Activated CD4-positive, alpha-beta memory T cell treated with anti-CD3 and anti-CD28 coated beads, Interleukin-2, amount 10 ng/mL, durations not matched to agents 7 days and 5 days (primary cell): ENCODE measurements at places on chromosomes 16 and 17. TPM values are rescaled to one million over a fixed set of nuclear protein-coding genes. Genes with fewer than 3 reads are reported as not detected.

- H3K4me1 ChIP-seq = peaks cover 2% of the 10 kb centered on the region
- peaks cover 10% of the 10 kb centered on the region for H3K36me3 ChIP-seq
- H3K4me3 ChIP-seq = no peak overlapping the region
- H3K27me3 ChIP-seq = no peaks in the 10 kb centered on the region
These were observed 13.8 kb downstream of the AANAT start for GRCh38 chr17:76481071-76481655.

GRCh38 chr17:66126231-66126630 is 65.7 kb downstream of the CEP112 start:
- H3K4me3 ChIP-seq = no peak overlapping the region
- peaks cover 1% of the 10 kb centered on the region for H3K27me3 ChIP-seq
- H3K4me1 ChIP-seq = no peaks in the 10 kb centered on the region
- no peak overlapping the region for H3K27ac ChIP-seq
- H3K36me3 ChIP-seq = no peaks in the 10 kb centered on the region

GRCh38 chr17:46769531-46770438 is 48.7 kb downstream of the WNT3 start:
- no peak overlapping the region for H3K4me3 ChIP-seq
- DNase-seq = peak; percentile 15
- H3K4me1 ChIP-seq = peaks cover 18% of the 10 kb centered on the region
- no peaks in the 10 kb centered on the region for H3K36me3 ChIP-seq

GRCh38 chr16:68778551-68779231 is 41.6 kb downstream of the CDH1 start:
- no peak for DNase-seq
- peaks cover 27% of the 10 kb centered on the region for H3K27me3 ChIP-seq
- H3K4me3 ChIP-seq = no peak overlapping the region
- no peaks in the 10 kb centered on the region for H3K36me3 ChIP-seq
- H3K4me1 ChIP-seq = peaks cover 17% of the 10 kb centered on the region

DNA sequence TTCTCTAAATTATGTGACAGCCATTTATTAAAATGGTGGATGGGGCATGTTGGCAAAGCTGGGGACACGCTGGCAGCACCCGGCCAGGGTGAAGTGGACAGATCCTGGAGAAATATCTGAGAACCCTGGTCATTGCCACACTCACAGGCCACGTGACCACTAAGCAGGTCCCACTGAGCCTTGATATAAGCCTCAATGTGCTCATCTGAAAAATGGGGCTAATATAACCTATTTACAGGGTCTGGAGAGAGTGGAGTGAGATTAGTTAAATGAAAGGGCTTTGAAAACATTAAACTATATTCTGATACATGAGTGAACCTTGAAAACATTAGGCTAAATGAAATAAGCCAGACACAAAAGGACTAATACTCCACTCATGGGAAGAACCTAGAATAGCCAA is 108.9 kb downstream of the RBFOX3 start:
- no peak for DNase-seq
- H3K27me3 ChIP-seq = peaks cover 4% of the 10 kb centered on the region
- no peaks in the 10 kb centered on the region for H3K4me1 ChIP-seq
- no peaks in the 10 kb centered on the region for H3K36me3 ChIP-seq
- H3K27ac ChIP-seq = no peak overlapping the region

DNA sequence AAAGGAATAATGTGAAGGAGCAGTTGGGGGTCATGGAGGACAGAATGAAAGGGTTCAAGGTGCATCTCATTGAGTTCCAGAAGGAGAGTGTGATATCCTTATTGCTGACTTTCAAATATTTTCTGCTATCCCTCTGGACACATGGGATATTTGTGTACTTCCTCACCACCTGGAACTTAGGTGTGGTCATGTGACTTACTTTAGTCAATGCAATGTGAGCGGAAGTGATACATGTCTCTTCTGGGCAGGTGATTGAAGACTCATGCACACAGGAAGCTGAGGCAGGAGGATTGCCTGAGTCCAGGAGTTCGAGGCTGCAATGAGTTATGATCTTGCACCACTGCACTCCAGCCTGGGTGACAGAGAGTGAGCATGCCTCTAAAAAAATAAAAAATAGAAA is 36.7 kb upstream of the TANC2 start:
- DNase-seq = no peak
- no peaks in the 10 kb centered on the region for H3K36me3 ChIP-seq
- H3K27me3 ChIP-seq = peaks cover 24% of the 10 kb centered on the region
- H3K4me3 ChIP-seq = no peak overlapping the region
- no peak overlapping the region for H3K27ac ChIP-seq
- no peaks in the 10 kb centered on the region for H3K4me1 ChIP-seq

- peak; percentile 78 for DNase-seq
- H3K27ac ChIP-seq = peak overlapping the region; percentile 94
- H3K4me1 ChIP-seq = peaks cover 50% of the 10 kb centered on the region
- peak overlapping the region; percentile 67 for H3K4me3 ChIP-seq
These were observed 12.0 kb downstream of the UNC13D start for GRCh38 chr17:75832164-75832651.

DNA sequence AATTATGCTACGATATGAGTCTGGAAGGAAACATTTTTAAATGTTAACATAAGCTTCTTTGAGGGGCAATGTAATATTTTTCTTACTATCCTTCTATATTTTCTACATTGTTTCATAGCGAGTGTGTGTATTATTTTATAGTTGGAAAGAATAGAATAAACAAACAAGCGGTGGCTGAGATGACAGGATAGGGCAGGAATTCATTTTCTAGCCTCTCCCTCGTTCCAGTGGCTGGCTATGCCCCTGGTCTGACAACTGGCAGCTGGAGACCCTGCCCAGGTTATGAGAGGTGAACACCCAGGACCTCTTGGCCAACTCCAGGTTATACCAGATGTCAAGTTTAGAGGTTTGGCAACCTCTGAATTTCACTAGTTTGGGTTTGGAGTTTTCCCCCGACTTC is 14.5 kb upstream of the TNRC6C start:
- H3K4me3 ChIP-seq = no peak overlapping the region
- DNase-seq = no peak
- H3K36me3 ChIP-seq = no peaks in the 10 kb centered on the region
- no peaks in the 10 kb centered on the region for H3K4me1 ChIP-seq
- H3K27ac ChIP-seq = no peak overlapping the region

GRCh38 chr16:88477631-88478519 is 24.8 kb downstream of the ZFPM1 start:
- H3K36me3 ChIP-seq = no peaks in the 10 kb centered on the region
- H3K4me1 ChIP-seq = peaks cover 29% of the 10 kb centered on the region
- no peaks in the 10 kb centered on the region for H3K27me3 ChIP-seq
- DNase-seq = peak; percentile 61
- no peak overlapping the region for H3K4me3 ChIP-seq

DNA sequence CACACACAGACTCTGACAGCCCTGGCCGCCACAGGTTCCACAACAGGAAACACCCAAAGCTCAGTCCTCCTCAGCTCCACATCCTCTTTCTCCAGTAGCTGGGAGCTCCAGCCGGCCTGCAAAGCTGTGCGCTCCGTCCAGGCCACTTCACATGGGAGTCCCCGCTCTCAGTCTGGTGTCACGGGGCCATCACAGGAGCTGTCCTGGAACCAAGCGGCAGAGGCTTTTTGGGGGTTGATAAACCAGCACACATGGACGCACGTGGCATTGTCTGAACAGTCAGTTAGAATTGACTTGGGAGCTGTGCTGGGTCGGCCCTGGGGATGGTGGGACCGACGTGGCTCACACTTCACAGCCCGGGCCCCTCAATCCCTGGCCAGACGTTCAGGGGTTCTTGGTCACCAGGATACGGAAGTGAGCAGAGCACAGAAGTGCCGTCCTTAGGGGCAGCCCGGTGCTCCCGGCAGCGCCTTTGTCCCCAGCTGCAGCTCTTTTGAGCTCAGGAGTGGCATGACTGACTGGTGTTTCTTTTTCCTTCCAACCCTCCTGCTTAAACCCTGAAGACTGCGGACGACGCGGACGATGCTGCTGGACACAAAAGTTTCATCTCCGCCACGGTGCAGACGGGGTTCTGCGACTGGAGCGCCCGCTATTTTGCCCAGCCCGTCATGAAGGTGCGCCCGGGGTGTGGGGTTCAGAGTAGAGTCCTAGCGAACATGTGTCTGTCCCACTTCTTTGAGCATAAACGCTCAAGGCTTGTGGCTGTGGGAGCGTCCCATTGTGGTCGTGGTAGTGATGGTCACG is 66.6 kb upstream of the CHMP6 start:
- DNase-seq = no peak
- H3K4me3 ChIP-seq = no peak overlapping the region
- no peaks in the 10 kb centered on the region for H3K4me1 ChIP-seq
- peaks cover 43% of the 10 kb centered on the region for H3K36me3 ChIP-seq
- H3K27ac ChIP-seq = no peak overlapping the region
- H3K27me3 ChIP-seq = no peaks in the 10 kb centered on the region

GRCh38 chr16:86595983-86596605 is 17.7 kb downstream of the FOXL1 start:
- no peak overlapping the region for H3K4me3 ChIP-seq
- no peaks in the 10 kb centered on the region for H3K4me1 ChIP-seq
- no peak overlapping the region for H3K27ac ChIP-seq
- peaks cover 53% of the 10 kb centered on the region for H3K27me3 ChIP-seq
- no peak for DNase-seq

GRCh38 chr17:51707216-51707615 is 446.9 kb downstream of the UTP18 start:
- no peaks in the 10 kb centered on the region for H3K4me1 ChIP-seq
- H3K4me3 ChIP-seq = no peak overlapping the region
- H3K27me3 ChIP-seq = no peaks in the 10 kb centered on the region
- H3K27ac ChIP-seq = no peak overlapping the region
- H3K36me3 ChIP-seq = no peaks in the 10 kb centered on the region
- no peak for DNase-seq

GRCh38 chr17:8985054-8985701 is 19.7 kb upstream of the PIK3R5 start:
- peaks cover 2% of the 10 kb centered on the region for H3K36me3 ChIP-seq
- H3K4me3 ChIP-seq = no peak overlapping the region
- DNase-seq = no peak

DNA sequence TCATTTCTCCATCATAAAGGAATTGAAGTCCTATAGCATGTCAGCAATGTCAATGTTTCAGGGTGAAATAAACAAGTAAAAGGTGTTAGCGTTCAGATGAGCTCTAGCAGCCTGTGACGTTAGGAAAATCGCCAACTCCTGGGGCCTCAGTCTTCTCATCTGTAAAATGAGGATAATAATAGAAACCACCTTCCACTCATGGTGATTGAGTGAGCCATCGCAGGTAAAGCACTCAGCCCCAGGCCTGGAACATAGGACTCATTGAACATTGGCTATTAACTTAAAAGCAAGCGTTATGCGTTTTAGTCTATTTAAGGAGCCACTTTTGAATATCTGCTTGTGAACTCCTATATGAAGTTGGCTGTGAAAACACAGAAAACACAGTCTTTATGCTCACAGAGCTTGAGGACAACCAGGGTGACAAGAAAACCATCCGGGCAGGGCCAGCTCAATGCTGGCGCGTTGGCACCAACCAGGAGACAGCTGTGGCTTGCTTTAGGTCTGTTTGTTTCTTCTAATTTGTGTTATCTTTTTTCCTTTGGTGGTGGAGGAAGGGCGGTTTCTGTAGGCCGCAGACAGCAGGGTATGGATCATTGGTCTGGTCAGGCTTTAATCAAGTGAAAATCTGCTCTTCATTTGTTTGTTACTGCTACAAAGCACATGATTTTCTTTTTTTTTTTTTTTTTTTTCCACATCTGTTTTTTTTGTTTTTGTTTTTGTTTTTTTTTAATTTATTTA is 35.7 kb upstream of the MED9 start:
- no peak overlapping the region for H3K4me3 ChIP-seq
- H3K4me1 ChIP-seq = peaks cover 2% of the 10 kb centered on the region
- peaks cover 4% of the 10 kb centered on the region for H3K27me3 ChIP-seq
- no peak overlapping the region for H3K27ac ChIP-seq

DNA sequence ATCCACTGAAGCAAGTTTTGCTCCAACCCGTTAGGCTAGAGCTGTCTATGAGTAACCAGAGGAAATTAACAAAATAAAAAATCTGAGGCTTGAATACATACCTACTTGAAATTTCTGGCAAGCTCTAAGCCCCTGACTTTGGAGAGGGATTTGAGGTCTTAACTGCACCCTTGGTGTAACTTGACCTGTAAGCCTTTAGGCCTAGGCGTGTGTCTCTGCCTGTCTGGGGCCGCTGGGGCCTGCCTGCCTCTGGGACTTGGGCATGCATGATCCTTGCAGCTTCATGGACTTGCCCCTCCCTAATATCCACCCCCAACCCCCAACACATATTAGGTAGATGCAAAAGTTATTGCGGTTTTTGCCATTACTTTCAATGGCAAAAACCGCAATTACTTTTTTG is 3.7 kb upstream of the CDC42EP4 start:
- DNase-seq = no peak
- peaks cover 2% of the 10 kb centered on the region for H3K4me1 ChIP-seq
- H3K36me3 ChIP-seq = no peaks in the 10 kb centered on the region
- no peak overlapping the region for H3K27ac ChIP-seq

DNA sequence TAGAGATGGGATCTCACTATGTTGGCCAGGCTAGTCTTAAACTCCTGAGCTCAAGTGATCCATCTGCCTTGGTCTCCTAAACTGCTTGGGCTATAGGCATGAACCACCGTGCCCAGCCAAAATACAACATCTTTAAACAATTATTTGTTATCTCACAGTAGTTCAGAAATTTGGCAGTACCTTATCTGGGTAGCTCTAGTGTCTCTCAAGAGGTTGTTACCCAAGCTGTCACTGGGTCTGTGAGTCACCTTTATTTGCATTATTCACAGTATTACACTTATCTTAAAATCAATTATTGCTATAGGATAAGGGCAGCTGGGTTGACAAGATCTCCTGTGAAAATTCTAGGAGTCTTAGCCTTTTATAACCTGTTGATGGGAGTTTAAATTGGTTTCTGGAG is 64.0 kb upstream of the GAS7 start:
- no peaks in the 10 kb centered on the region for H3K36me3 ChIP-seq
- no peak for DNase-seq
- no peaks in the 10 kb centered on the region for H3K4me1 ChIP-seq
- H3K27me3 ChIP-seq = no peaks in the 10 kb centered on the region
- no peak overlapping the region for H3K4me3 ChIP-seq
- H3K27ac ChIP-seq = no peak overlapping the region

IGF2BP1 gene
- not detected for total RNA-seq

C16orf74 gene
- 0.53 TPM for total RNA-seq

PSMC3IP gene
- total RNA-seq = 14.7 TPM

CDK5R1 gene
- total RNA-seq = 7.4 TPM

HP gene
- not detected for total RNA-seq

TP53TG3 gene
- total RNA-seq = not detected

CYGB gene
- not detected for total RNA-seq
